HepG2 (cell line): ENCODE measurements at places on chromosomes 1 and 21. TPM values are rescaled to one million over a fixed set of nuclear protein-coding genes. Genes with fewer than 3 reads are reported as not detected.

DNA sequence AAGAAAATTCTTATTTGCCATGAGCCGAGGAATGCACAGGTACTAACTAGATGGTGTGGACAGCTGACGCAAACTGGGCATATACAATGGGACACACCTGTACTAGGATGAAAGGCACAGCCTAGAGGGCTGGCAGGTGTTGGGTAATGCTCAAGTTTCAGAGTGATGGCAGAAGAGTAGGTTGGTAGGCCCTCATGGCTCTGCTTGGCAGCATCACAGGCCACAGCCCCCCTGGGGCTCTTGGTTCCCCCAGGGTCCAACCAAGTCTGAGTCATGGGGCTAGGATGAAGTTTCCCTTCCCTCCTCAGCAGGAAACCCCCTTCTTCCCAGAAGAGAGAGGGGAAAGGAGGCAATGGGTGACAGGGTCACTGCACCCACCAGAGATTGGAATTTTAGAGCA lies 35.2 kb downstream of the SPEN start:
- H3K36me3 ChIP-seq, result peaks cover 20% of the 10 kb centered on the region; the same call in 2 of the 3 replicates
- H3K4me1 ChIP-seq, result peaks cover 20% of the 10 kb centered on the region
- H3K27ac ChIP-seq, result no peak overlapping the region
- H3K27me3 ChIP-seq, result no peaks in the 10 kb centered on the region
- no peak overlapping the region for H3K4me3 ChIP-seq
- DNase-seq, result no peak

- H3K4me3 ChIP-seq, result peak within 1 kb of the TSS; percentile 91
- H3K27me3 ChIP-seq, result no peaks in the 10 kb centered on the region
- DNase-seq, result peak; percentile 90
- H3K36me3 ChIP-seq, result no peaks in the 10 kb centered on the region
- H3K27ac ChIP-seq, result peak within 1 kb of the TSS; percentile 87
These were observed at the start of gene TAF12 for GRCh38 chr1:28642847-28643635. Gene TAF12 (minus strand): TSS chr1:28643067. CDS start chr1:28622081, 20,986 bp downstream.

DNA sequence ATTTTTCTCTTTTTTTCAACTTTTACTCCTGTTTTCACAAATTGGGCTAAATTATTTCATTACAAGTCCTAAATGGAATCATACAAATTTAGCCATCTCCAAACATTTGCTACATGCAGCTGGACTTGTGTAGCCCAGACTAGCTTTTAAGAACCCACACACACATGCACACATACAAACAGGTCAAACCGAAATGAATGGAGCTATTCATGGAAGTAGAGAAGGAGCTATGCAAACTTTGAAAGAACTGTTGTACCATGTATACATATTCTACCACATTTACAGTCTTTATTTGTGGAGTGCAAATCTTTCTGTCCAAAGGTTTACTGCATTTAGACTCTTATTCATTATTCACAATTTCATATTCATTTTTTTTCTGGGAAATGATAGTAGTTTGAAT lies 189.1 kb upstream of the RNPC3 start:
- H3K4me3 ChIP-seq, result no peak overlapping the region
- H3K27me3 ChIP-seq, result no peaks in the 10 kb centered on the region; the same call in 1 of the 2 replicates
- no peaks in the 10 kb centered on the region for H3K4me1 ChIP-seq
- no peaks in the 10 kb centered on the region for H3K36me3 ChIP-seq
- peak; percentile 37 for DNase-seq

GRCh38 chr1:202662081-202662480 lies 48.2 kb downstream of the SYT2 start:
- H3K4me1 ChIP-seq, result no peaks in the 10 kb centered on the region
- H3K4me3 ChIP-seq, result no peak overlapping the region
- no peak overlapping the region for H3K27ac ChIP-seq
- no peaks in the 10 kb centered on the region for H3K36me3 ChIP-seq

DNA sequence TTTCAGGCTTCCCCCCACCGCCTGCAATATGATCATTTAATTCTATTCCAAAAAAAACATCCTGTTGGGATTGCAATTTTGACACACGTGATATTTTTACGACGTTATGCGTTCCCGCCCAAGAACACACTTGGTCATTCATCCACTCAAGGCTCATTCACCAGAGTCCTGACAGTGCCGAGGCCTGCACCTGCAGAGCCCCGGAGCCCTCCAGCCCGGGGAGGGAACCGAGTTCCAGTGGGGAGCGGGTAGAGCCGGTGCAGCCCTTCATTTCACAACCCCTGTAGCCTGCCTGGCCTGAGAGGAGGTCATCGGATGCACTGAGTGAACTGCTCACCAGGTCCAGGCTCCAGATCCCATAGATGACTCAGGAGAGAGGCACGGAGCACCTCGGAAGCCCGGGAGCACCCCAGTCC lies 156.0 kb upstream of the BACE2 start:
- no peaks in the 10 kb centered on the region for H3K27me3 ChIP-seq
- no peak overlapping the region for H3K27ac ChIP-seq
- no peak overlapping the region for H3K4me3 ChIP-seq
- no peak for DNase-seq
- H3K4me1 ChIP-seq, result no peaks in the 10 kb centered on the region

DNA sequence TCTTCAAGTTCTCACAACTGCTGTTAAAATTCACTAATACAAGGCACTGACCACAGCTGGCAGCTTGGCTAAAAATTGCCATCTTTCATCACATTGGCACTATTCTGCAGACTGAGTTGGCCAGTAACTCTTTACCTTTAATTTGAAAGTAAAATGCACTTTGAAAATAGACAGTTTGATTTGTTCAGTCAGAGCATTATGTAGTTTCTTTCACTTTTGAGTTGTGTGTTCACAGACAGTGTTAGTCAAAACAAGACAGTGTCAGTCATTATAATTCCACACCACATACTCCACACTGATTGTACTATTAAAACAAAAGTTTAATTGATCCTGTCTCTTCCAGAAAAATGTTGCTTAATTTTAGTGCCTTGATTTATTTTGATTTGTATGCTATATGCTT lies 160.7 kb downstream of the SDCCAG8 start:
- H3K27me3 ChIP-seq, result no peaks in the 10 kb centered on the region
- H3K4me3 ChIP-seq, result no peak overlapping the region
- H3K27ac ChIP-seq, result no peak overlapping the region
- no peak for DNase-seq

DNA sequence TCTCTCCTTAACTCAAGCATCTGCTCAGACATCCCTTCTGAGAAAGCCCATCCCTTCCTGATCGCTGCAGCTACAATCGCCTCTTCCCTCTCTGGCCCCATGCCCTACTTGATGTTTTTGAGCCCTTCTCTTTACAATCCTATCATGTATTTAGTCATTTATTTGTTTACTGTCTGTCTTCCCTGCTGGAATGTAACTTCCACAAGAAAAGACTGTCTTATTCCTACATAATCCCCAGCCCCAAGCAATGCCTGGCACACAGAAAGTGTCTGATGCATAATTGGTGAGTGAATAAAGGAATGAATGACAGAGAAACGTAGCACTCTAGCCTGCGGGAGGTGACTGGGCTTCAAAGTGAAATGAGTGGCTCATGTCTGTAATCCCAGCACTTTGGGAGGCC lies 25.4 kb downstream of the ECE1 start:
- 0 out of 3 replicates have a peak, but pooled peaks cover 4% of the 10 kb centered on the region for H3K36me3 ChIP-seq
- no peak overlapping the region for H3K27ac ChIP-seq
- H3K27me3 ChIP-seq, result no peaks in the 10 kb centered on the region
- DNase-seq, result no peak
- peaks cover 78% of the 10 kb centered on the region for H3K4me1 ChIP-seq
- H3K4me3 ChIP-seq, result no peak overlapping the region

DNA sequence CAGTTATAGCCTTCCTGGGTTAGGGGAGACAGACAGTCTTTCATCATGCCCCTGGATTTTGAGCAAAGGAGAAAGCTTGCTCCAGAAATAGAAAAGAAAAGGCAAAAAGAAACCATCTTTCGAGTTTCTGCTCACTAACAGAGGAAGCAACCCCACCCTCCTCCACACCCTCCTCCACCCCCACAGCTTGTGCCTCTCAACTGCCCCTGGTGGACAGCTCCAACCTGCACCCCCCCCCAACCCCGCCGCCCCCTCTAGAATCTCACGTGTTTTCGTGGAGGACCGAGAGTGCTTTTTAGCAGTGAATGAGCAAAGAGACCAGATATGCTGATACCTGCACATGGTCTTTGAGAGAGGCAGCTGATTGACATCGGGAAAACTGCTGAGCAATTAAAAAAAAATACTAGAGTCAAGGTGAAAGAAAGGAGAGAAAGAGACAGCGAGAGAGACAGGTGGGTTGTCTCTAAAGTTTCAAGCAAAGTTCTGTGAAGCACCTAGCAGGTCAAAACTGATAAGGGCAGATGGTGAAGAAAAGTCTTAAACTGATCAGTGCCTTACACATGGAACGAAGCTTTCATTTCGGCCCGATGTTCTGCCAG lies 358.3 kb downstream of the KIF26B start:
- H3K4me1 ChIP-seq, result no peaks in the 10 kb centered on the region
- no peak overlapping the region for H3K27ac ChIP-seq
- no peaks in the 10 kb centered on the region for H3K36me3 ChIP-seq

DNA sequence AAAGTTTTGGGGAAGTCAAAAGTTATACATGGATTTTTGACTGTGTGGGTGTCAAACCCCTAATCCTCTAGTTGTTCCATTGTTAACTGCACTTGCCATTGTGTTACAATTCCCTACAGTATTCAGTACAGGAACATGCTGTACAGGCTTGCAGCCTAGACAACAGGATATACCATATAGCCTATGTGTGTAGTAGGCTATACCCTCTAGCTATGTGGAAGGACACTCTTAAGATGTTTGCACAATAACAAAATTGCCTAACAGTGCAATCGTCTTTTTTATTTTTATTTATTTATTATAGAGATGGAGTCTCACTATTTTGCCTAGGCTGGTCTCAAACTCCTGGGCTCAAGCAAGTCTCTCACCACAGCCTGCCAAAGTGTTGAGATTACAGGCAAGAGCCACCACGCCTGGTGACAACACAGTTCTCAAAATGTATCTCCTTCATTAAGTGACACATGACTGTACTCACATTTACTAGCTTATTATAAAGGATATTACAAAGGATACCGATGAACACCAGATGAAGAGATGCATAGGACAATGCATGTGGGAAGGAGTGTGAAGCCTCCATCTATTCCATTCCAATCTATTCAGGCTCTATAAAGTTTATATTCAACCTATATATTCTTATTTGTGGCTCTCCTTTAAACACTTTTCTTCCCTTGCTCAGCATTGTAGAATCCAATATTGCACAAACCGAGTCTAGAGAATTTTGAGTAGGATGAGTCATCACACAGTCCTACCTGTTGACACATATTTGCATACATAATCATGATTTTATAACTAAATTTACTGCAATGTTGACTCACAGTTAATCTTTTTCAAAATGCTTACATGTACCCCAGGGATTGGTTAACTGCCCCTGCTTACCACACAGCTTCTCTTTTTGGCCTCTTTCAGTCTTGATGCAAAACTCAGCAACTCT lies 28.4 kb upstream of the CEP350 start:
- no peaks in the 10 kb centered on the region for H3K36me3 ChIP-seq
- DNase-seq, result no peak
- H3K4me3 ChIP-seq, result no peak overlapping the region

DNA sequence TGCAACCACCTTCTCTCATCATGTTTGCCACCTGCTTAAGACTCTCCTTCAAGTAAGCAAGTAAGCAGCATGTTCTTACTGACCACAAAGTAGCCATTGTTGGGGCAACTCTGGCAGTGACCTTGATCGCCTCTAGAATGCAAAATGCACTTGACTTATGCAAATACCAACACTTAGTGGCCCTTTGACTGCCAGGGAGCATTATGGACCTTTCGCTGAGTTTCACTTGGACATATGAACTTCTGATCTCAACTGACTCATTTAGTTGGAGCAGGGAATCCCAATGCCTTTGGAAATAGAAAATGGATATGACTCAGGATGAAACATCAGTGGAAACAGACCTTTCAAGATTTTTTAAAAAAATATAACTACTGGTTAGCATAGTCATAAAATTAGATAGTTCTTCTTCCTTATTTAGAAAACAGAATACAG lies 6.1 kb upstream of the PLA2G5 start:
- no peaks in the 10 kb centered on the region for H3K36me3 ChIP-seq
- H3K27ac ChIP-seq, result no peak overlapping the region
- H3K27me3 ChIP-seq, result 0 out of 3 replicates have a peak, but pooled peaks cover 14% of the 10 kb centered on the region

- DNase-seq, result no peak
- peaks cover 15% of the 10 kb centered on the region; the same call in 2 of the 3 replicates for H3K27me3 ChIP-seq
- no peak overlapping the region for H3K4me3 ChIP-seq
- no peaks in the 10 kb centered on the region for H3K4me1 ChIP-seq
- no peak overlapping the region for H3K27ac ChIP-seq
These were observed 13.5 kb downstream of the SUSD4 start for GRCh38 chr1:223350361-223350908.

- no peaks in the 10 kb centered on the region for H3K27me3 ChIP-seq
- H3K4me3 ChIP-seq, result no peak overlapping the region
- H3K4me1 ChIP-seq, result peaks cover 15% of the 10 kb centered on the region
- no peak overlapping the region for H3K27ac ChIP-seq
- H3K36me3 ChIP-seq, result peaks cover 6% of the 10 kb centered on the region; the same call in 1 of the 3 replicates
These were observed 21.1 kb downstream of the TFAP2E start for GRCh38 chr1:35594005-35594760.

DNA sequence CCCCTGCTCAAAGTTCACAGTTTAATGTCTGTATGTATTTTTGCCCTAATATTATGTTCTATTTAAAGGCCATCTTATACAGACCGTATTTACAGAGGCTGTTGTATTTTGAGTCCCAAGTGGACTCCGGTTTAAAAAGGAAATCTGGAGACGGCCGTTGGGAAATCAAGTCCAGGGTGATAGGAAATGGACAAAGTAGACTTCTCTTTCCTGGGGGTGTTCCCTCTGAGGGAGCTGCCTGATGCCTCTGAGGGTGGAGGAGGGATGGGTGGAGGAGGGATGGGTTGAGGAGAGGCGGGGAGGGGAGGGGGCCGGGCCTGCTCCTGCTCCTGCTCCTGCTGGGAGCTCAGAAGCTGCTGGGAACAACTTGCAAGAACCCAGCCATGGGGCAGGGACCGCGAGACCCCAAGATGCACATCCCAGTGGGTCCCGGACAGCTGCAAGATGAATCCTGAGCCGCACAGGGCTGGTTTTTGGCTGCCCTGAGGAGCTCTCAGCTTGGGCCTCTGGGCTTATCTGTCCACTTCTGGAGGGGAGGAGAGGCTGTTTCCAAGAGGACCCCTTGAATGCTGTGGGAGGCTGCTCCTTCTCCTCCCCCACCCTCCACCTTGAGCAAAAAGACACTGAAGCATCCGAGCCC lies 12.0 kb upstream of the ACTL8 start:
- H3K27ac ChIP-seq, result no peak overlapping the region
- H3K27me3 ChIP-seq, result peaks cover 6% of the 10 kb centered on the region
- DNase-seq, result no peak
- H3K4me1 ChIP-seq, result no peaks in the 10 kb centered on the region
- no peak overlapping the region for H3K4me3 ChIP-seq

Gene CFHR5
- polyA plus RNA-seq, result not detected in 2 replicates

Gene F13B
- 0.41 and 1.1 TPM in 2 replicates for polyA plus RNA-seq

Gene TLCD4
- polyA plus RNA-seq, result 4.1 and 4.7 TPM in 2 replicates

Gene VHLL
- not detected in 2 replicates for polyA plus RNA-seq

Gene SYF2
- polyA plus RNA-seq, result 13.9 and 17.8 TPM in 2 replicates

Gene PAPPA2
- 0.01 TPM in 2 replicates for polyA plus RNA-seq
